ENCODE measurements at places on chromosomes 11 and 22.

- DNase-seq, result no peak
Measured at GRCh38 chr11:1982873-1983600, 14.6 kb downstream of the H19 start.

GRCh38 chr22:43360576-43360975, 17.4 kb upstream of the SCUBE1 start:
- DNase-seq, result no peak

- DNase-seq, result no peak
Measured at GRCh38 chr11:121967131-121967704, 148.8 kb downstream of the BLID start.

- no peak for DNase-seq
Measured at GRCh38 chr11:36657610-36658267, 59.7 kb upstream of the RAG2 start.

- DNase-seq, result no peak
Measured at GRCh38 chr11:5655474-5655873, 29.4 kb downstream of the TRIM5 start.

- DNase-seq, result no peak
Measured at GRCh38 chr11:19232910-19233503, 7.7 kb downstream of the E2F8 start.

GRCh38 chr11:123754101-123754568, at the start of gene OR6X1:
OR6X1 (minus strand) TSS chr11:123754518; CDS start chr11:123754518, 0 bp downstream.
- no peak for DNase-seq

Data from CD4-positive, alpha-beta T cell treated with Interleukin-2 at 100 ng/mL for 4 hours (primary cell).